Stromal cell of bone marrow (primary cell): ENCODE measurements at places on chromosomes 2 and 18.

- DNase-seq = no peak
Measured at GRCh38 chr2:181440919-181441318, 16.3 kb upstream of the ITGA4 start.

- peak; percentile 61 for DNase-seq
Measured at GRCh38 chr2:85911814-85912692, 23.3 kb upstream of the ST3GAL5 start.

GRCh38 chr2:145687442-145688134 lies 1167.7 kb upstream of the ZEB2 start:
- no peak for DNase-seq

GRCh38 chr2:170362313-170362870 lies 184.4 kb downstream of the MYO3B start:
- DNase-seq = no peak

GRCh38 chr2:198136142-198136541 lies 331.7 kb downstream of the PLCL1 start:
- DNase-seq = no peak

DNA sequence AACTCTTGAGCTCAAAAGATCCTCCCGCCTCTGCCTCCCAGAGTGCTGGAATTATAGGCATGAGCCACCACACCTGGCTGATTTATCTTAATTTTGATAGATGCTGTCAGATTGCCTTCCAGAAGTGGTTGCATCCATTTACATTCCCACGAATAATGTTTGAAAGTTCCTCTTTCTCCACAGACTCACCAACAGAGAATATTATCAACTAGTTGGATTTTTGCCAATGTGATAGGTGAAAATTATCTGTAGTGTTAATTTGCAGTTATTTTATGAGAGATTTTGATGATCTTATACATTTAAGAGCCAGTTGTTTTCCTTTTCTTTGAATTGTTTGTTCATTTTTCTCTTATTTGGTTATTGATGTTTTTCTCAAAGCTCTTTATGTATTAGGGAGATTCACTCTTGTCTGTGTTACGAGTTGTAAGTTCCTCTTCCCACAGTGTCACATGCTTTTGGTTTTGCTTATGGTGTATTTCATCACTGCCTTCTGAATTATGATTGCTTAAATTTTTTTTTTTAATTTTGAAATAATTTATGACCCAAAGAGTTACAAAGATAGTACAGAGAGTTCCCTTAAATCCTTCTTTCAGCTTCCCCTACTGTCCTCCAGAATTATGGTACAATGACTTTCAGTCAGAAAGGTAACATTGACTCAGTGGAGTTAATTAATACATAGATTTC lies 20.7 kb upstream of the NT5DC4 start:
- DNase-seq = no peak

DNA sequence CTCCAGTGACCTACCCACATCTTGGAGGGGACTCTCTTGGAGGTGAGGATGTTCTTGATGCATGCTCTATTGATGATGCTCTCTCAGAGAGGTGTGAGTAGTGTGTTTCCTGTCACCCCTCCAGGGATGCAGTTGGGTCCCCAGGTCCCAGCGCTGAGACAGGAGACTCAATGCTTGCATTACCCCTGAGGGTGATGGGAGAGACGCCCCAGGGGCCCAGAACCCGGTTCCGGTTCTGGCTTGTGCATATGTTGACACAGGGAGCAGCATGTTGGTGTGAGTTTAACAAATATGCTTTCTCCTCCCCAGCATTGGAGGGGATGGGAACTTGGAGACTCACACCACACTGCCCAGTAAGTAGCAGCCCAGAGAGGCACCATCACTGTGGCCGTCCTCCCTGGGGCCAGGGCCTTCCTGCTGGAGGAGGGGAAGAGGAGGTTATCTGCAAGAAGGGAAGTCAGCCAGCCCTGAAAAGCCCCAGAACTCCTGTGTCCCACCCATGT lies 124.5 kb downstream of the PLB1 start:
- DNase-seq = no peak

GRCh38 chr18:41948544-41949110 lies 6.4 kb upstream of the PIK3C3 start:
- DNase-seq = no peak

DNA sequence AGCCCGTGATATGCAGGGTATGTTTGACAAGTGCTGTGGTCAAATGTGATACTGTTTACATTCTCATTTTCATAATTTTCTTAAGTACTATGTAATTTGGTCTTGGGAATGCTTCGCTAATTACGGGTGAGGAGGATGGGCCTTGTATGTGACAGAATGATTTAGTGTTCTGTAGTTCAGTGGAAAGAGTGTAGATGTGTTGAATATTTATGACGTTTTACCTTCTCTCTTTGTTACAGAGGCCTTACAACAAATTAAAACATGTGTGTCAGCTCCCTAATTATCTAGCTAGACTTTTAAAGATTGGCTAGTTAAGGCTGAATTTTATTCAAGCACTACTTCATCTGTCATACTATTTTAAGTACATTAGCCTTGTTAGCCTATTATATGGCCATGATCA lies 10.6 kb upstream of the CHRNA1 start:
- no peak for DNase-seq

DNA sequence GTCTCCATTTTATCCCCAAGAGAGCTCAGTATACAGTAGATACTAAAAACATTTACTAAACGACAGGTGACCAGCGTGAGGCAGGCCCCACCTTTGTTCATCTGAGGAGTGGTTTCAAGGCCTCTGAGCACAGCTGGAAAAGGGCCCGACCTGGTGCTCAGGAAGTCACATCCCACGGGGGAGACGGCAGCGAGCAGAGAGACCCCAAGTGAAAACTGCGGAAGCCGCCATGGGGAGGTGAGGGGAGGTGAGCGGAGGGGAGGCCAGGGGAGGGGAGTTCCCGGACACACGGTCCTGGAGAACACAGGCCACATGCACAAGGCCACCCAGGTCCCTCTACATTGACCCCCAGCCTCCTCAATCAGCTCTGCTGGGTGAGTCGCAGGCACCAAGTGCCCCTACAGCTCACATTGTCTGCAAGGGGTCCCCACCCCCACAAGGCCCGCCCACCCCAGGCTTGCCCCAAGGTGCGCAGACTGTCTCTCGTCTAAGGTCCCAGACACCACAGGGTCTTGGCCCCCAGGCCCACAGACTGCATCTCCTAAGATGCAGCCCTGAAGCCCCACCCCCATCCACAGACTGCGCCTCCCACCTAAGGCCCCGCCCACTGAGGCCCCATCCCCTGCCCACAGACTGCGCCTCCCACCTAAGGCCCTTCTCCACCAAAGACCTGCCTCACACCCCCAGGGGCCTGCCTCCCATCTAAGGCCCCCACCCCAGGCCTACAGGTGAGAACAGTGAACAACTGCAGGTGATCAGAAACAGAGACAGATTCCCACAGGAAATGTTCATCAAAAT lies 19.1 kb downstream of the PARD6G start:
- DNase-seq = no peak

DNA sequence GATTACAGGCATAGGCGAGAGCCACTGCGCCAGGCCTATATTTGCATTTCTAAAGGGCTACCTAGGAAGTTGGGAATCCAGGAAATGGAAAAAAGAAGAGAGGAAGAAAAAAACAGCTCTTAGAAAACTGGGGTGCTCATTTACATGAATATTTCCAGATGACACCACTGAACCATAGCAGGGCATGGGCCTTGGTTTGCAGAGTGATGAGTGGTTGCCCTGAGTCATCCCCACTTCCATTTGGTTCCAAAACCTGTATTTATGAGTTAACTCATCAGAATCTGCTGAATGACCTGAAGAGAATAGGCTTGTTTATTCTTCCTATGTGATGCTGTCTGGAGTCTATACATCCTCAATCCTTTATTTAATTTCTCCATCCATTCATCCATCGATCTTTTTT lies 36.2 kb downstream of the EHD3 start:
- DNase-seq = peak; percentile 45

DNA sequence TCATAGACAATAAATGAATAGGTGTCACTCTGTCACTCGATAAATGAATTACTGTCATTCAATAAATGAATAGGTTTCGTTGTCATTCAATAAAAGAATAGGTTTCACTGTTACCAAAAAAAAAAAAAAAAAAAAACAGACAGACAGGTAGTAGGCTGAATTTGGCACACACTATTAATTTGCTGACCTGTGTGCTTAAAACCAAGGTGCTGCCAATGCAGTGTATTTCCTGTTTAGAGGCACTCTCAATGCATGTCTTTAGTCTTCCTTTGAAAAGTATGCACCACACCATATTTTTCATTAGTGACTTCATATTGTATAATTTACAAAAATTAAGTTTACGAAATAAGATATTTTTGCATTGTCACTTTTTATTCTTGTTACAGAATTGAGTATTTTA lies 16.2 kb downstream of the ANKRD62 start:
- DNase-seq = no peak

GRCh38 chr2:207658156-207658555 lies 33.0 kb upstream of the METTL21A start:
- DNase-seq = no peak

GRCh38 chr2:101949304-101949703 lies 42.5 kb upstream of the IL1R2 start:
- no peak for DNase-seq

DNA sequence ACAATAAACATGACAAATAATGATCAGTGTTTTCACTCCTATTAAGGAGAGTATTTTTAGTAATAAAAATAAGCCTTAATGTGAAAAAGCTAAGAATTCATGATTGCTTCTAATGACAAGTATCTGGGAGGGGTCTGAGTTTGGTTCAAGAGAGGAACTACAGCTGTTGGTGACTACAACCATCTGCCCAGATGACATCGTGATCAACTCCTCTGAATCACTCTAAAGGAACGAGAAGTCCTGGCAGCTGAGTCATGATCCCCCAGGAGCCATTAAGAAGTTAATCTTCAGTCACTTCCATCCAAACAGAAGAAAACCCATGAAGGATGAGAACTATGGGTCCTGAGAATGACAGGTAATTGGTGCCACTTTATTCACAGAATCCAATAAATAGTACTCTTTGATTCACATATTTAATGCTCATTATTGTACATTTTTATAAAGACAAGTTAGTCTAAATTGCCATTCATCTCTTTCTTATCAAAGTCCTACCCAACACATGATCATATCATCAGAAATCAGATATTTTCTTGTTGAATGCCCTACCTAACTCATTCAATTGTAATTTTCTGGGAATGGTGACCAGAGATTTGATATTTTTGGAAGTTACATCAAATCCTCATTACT lies 6.8 kb downstream of the TFPI start:
- DNase-seq = peak; percentile 94

DNA sequence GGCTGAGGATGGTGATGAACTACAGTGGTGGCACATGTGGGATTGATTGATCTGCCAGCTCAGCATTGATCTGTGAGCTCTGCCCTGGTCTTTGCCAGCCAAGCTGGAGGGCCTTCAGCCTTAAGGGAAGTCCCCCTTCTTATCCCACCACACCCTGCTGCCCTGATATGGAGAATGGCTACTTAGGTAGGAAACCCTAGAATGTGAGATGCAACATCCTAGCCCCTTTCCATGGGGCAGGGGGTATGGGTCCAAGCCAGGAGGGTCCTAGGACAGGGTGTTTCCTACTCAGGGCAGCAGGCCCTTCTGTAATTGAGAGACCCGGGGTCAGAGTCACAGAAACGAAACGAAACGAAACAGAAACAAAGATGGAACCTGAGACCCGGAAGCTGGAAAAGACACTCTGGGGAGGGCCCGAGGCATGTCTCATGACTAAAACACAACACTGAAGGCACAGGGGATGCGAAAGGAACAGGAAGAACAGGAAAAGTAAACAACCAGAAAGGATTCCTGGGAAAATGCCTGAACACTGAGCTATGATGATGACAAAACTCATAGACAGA lies 16.9 kb upstream of the SULT1C2 start:
- DNase-seq = peak; percentile 84

GRCh38 chr2:75607988-75608683 lies 38.4 kb upstream of the MRPL19 start:
- no peak for DNase-seq

DNA sequence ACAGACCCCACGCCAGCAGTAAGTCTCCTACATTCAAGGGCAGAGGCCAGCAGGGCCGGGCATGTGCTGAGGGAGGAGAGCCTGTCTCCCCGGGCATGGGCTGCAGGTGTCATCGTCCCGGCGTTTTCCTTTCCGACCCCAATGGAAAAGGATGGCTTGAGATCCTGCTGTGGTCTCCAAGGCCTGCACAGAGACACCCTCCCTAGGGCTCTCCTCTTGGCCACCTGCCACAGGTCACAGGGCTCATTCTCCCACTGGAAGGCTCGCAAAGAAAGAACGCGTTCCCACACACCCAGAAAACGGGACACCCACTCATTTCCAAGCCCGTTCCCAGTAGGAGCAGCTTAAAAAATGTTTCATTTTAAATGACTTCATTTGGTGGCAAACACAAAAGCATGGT lies 41.0 kb downstream of the DIPK1C start:
- DNase-seq = no peak

DNA sequence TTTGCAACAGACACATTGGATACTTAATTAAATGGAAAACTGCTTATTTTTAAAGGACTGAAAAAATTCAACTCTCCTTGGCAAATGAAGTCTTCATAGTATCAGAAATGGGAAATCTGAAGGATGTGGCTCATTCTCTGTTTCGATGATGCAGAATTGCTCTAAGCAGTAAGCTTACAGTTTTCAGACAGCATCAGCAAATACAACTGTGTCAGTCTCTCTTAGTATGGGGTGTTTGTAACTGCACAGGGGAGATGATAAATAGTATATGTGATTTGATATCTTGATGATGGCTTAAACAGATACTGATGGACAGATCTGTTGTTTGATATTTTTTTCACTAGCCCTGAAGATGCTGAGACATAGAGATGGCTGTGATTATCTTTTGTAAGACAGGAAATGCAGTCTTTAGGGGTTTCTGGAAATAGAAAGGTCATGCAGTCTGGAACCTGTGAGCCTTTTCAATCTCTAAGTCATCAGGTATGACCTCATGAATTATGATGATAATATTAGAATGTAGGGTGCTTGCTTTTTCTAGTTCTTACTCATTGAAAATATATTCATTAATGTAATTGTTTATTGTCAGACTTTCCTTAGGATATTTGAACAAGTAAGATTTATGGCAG lies 84.2 kb downstream of the SLC4A10 start:
- no peak for DNase-seq

GRCh38 chr2:156452971-156453370 lies 16.8 kb downstream of the GPD2 start:
- peak; percentile 67 for DNase-seq

- no peak for DNase-seq
Measured at GRCh38 chr2:239299218-239299939, 101.4 kb downstream of the HDAC4 start.

GRCh38 chr2:1662606-1663180 lies 81.6 kb downstream of the PXDN start:
- DNase-seq = no peak

GRCh38 chr2:24486636-24487205 lies 4.3 kb upstream of the NCOA1 start:
- DNase-seq = no peak

DNA sequence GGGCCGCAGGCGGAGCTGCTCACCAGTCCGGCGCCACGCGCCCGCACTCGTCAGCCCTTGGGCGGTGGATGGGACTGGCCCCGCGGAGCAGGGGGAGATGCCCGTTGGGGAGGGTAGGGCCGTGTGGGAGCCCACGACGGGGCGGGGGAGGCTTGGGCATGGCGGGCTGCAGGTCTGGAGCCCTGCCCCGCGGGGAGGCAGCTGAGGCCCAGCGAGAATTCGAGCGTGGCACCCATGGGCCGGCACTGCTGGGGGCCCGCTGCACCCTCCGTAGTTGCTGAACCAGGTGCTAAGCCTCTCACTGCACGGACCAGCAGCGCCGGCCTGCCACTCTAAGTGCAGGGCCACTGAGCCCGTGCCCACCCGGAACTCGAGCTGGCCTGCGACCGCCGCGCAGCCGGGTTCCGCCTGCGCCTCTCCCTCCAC lies 182.4 kb upstream of the ERBB4 start:
- DNase-seq = no peak
